ENCODE measurements at places on chromosomes 12 and 14. TPM values are rescaled to one million over a fixed set of nuclear protein-coding genes. Genes with fewer than 3 reads are reported as not detected.

- DNase-seq: no peak
Observed at GRCh38 chr12:128205758-128206157, 61.2 kb upstream of the TMEM132C start.

DNA sequence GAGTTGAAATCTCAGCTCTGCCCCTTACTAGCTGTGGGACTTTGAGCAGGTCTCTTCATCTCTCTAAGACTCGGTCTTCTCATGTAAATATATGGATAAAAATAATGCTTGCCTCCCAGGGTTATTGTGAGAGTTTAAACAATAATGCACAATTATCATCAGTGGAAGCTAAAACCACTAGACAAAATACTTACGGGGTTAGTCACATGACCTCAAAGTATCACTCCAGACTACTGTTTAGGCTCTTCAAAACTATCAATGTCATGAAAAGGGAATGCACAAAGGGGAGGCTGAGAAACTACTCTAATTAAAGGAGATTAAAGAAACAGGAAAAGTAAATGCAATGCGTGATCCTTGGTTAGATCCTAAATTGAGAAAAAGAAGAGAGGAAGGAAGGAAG lies 24.5 kb upstream of the TSPAN11 start:
- no peak for DNase-seq

DNA sequence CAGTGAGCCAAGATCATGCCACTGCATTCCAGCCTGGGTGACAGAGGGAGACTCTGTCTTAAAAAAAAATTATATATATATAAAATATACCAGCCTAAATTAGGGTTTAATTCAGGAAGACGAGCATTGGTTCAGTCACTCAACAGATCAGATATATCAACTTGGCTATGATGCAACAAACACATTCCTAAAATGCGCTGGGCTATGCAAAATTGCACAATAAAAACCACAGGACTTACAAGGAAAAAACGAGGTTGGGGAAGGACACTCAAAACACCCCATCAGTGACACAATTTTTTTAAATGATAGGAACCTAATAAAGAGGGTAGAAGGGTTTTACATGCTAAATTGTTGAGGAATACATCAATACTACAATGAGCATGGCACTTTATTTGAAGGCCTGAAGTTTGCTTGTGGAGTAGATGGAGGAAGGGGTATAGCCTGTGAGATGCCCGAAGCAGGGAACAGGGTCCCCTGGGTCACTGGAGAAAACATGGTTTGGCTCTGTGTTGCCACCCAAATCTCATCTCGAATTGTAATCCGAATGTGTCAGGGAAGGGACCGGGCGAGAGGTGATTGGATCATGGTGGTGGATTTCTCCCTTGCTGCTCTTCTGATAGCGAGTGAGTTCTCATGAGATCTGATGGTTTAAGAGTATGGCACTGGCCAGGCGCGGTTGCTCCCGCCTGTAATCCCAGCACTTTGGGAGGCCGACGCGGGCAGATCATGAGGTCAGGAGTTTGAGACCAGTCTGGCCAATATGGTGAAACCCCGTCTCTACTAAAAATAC lies 71.2 kb downstream of the TNFAIP2 start:
- no peak for DNase-seq

Gene IAPP
- total RNA-seq: not detected

DNA sequence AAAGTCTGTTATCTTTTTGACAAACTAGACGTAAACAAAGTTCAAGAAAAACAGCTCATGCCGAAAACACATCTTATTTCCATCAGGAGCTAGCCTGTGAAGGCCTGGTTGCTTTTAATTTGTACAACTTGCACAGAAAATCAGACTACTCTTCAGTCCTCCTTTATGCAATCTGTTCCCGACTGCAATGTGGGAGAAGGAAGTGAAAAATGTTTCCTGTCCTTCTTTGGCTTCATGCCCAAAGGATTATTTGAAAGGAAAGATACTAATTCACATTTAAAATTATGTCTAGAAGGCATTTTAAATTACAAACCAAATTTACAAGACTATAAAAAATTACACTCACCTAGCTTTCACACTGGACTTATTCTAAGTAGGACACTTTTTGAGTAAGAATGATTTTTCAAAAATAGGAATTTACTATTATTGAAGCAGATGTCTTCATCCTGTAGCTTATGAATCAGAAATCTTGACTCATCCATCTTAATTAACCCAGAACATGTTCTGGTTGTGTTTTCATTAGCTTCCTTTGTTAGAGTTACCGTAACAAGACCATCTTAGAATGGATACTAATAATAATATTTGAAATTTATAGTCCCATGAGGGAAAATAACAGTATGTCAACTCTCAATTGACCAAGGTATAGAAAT lies 272.6 kb downstream of the PRKD1 start:
- peak; percentile 57 for DNase-seq

Gene KCNMB4
- total RNA-seq: 0.34 TPM

DNA sequence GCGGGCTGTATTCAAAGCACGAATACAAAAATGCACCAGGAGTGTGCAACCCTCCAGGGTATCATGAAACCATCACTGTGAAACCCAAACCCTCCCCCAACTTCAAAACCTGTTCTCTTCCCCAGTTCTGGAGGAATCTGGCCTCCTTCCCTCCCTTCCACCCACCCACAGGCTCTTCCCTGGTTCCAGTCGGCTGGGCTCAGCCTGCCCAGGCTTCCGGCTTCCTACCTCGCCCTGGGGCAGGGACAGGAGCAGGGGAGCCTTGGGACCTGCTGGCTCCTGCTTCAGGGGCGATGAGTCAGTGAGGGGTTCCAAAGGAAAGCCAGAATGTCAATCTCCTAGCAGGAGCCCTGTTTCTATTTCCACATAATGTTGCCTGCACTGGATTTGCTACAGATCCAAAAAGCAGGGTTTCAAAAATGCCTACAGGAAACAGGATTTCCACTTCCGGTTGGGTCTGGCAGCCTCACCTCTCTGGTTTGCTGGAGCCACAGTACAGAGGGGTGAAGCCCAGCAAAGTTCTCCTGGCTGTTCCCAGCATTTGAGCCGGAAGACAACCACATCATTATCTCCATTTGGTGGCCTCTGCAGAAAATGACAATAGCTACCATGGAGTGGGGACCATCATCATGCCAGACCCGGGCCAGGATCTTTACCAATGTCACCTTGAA lies 278.3 kb downstream of the DPF3 start:
- DNase-seq: peak; percentile 59

Gene SYT1
- total RNA-seq: 9.7 TPM

- DNase-seq: peak; percentile 5
Observed at GRCh38 chr12:4539167-4539870, 629 bp downstream of the RAD51AP1 start.

DNA sequence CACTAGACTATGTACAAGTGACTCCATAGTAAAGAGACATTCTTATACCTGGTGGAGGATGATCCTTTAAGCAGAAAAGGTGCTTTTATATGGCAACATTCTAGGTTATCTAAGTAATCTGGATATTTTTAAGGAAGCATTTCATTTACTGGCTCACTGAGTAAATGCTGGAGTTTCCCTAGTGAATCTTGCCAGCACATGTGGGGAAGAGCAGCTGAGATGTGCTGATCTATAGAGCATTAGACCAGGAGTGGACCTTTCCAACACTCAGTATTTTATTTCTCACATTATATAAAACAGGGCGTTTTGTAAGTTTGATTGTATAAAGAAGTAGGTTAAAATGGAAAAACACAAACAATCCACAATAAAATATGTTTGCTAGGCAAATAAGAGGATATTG lies 478.5 kb downstream of the ATP23 start:
- DNase-seq: no peak

Gene KIF21A
- 13.6 TPM for total RNA-seq

- DNase-seq: no peak
Observed at GRCh38 chr12:90953956-90954421, 987 bp downstream of the CCER1 start.

DNA sequence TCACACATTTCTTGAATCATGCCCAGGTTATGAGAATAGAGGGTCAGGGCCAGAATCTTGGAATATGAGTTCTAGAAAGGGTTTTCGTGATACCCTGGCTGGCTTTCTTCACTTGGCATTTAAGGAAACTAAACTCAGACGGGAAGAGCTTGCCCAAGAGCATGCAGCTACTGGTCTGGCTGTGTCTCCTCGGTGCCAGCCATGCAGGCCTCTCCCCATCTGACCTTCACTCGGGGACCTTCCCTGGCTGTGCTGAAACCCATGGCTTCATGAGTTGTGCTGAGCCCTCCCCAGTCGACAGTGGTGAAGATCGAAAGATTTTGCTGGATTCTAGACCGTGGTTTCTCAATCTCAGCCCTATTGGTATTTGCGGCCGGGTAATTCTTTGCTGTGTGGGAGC lies 38.0 kb downstream of the FOXN3 start:
- no peak for DNase-seq

GRCh38 chr14:56797569-56798446 lies 12.5 kb downstream of the OTX2 start:
- DNase-seq: no peak

Gene RERG
- total RNA-seq: under 0.01 TPM

Gene SLC38A4
- total RNA-seq: 7.3 TPM

GRCh38 chr12:54138219-54138618 lies 50.6 kb downstream of the SMUG1 start:
- DNase-seq: no peak

- no peak for DNase-seq
Observed at GRCh38 chr12:40106655-40107054, 774 bp upstream of the SLC2A13 start.

Gene HPD
- total RNA-seq: not detected

DNA sequence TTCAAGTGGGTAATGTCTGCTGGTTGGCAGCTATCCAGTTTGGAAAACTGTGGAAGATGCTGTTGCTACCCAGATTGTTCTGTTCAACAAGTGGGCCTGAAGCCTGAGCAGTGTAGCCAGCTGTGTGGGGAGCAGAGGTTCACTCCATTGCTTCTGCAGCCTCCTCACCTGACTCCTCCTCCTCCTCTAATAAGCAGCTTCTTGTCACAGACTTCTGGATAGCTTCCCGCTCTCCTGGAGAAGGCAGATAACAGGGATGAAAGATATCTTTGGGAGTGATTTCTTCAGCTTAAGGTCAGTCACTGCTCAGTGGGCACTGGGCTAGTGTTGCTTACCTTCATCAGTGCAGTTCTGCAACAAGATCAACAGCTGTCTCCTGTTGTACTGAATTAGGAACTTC lies 2.0 kb downstream of the POP5 start:
- DNase-seq: no peak

Gene ANG
- total RNA-seq: 6.4 TPM

Gene CNPY2
- total RNA-seq: 80.0 TPM

- no peak for DNase-seq
Observed at GRCh38 chr12:131561051-131561450, 149.8 kb upstream of the SFSWAP start.
